Hindlimb muscle (tissue), 1 donor: ENCODE measurements at places on chromosomes 3 and 15.

DNA sequence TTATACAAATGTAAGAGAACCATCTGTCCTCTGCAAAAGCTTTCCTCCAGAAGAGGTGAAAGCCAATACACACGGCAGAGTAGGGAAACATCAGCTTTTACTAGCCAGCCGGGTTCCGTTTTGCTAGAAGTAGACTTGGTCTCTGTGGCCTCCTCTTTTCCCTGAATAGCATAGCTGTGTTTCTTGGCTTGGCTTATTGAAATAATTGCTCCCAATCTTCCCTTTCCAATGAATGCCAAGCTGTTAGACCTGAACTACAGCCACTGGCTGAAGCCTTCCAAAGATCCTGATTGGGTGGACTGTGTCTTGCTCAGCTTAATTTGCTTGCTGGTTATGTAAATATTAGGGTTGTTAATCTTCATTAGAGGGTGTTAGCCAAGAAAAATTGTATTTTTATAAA lies 157.8 kb upstream of the ROPN1 start:
- DNase-seq: no peak

DNA sequence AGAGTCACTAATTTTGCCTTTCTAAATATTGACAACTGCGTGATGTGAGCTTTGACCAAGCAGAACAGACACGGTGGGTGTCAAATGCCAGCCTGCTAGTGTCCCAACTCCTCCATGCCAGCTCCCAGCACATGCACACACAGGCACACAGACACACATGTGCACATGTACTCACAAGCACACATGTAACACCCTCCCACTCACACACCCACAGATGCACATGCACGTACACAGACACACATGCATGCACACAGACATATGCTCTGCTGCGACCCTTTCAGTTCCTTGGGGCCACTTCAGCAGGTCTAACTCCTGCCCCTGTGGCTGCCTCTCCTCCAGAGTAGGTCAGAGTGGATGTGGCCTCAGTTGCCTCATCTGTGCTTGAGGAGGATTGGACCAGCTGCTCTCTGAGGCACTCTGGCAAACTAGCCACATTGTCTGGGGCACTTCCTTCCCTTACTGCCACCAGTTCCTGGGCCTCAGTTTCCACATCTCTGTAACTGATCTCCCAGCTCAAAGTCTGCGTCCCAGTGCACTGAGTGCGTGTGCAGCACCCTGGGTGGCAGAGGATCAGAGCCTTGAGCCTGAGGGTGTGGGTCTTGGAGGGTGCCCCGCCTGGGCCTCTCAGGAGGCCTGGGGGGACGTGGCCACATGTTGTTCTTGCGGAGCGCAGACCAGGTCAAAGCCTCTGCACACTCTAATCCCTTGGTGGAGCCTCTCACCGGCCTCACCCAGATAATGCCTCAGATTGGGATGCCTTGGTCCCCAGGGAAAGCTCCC lies 55.0 kb upstream of the PRR23E start:
- no peak for DNase-seq

DNA sequence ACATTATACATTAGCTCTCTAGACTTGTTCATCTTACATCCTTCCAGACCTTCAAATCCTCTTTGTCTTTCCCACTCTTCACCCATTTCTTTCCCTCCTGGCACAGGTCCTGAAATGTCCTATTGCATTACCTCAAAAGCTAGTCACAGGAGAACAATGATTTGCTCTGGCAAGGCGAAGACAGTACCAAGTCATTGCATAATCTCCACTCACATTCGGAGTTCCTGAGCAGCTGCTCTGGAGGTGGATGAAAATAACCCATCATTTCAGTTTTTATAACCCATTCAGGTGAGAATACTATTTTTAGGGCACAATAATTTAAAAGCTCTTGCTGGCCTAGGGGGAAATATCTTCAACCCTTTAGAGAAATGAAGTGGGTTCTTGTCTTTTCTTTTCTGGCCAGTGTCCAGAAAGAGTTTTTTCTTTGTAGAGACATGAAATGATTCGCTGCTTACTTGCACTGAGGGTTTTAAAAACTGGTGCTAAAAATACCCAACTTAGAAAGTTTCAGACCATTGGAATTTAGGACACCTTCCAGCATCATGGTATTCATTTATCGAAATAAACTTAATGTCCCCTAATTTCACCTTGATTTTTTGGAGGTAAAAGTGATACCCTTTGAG lies 23.4 kb upstream of the DYNC1LI1 start:
- DNase-seq: no peak

DNA sequence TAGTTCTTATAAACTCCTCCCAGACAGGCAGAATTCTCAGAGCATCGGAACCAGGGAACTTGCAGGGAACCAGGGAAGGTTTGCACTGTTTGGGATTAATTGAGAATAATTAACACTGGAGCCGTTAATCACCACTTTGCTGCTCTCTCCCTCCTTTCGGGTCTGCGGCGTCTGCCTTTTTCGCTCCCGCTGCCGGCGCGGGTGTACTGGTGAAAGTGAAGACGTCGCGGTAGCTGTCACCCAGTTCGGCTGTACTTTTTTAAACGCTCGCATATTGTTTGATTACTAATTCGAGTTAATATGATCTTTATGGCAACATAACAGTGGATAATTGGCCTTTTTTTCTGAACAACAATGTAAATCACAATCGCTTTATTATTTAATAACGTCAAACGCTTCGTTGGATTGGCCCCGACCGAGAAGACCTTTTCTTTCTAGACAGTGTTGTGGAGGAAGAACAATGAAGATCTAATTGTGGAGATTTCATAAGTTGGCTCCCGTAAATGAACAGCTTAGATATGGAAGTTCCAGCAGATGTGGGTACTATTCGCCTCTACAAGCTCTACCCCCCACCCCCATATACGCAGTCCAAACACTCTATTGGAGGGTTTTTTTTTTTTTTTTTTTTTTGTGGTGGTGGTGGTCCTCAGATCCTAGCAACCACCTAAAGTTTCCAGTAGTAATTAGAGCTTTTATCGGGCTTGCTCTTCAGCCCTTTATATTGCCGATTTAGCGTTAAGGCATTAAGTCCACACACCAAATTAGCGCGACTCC lies 12.7 kb downstream of the SOX2 start:
- DNase-seq: no peak

DNA sequence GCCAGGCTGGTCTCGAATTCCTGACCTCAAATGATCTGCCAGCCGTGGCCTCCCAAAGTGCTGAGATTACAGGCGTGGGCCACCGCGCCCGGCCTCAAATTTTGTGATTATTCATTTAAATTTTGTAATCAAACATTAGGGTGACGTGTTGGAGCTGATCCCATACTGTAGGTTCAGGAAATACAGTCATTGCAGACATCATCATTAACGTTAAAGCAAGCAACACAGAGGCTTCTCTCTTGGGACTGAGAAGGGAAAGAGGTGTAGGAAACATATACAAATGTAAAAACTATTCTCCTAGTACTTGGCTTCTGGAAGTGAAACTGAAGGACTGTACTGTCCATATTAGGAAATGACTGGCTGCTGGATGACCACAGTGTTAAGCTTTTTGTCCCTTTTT lies 11.1 kb upstream of the ARID3B start:
- DNase-seq: no peak

DNA sequence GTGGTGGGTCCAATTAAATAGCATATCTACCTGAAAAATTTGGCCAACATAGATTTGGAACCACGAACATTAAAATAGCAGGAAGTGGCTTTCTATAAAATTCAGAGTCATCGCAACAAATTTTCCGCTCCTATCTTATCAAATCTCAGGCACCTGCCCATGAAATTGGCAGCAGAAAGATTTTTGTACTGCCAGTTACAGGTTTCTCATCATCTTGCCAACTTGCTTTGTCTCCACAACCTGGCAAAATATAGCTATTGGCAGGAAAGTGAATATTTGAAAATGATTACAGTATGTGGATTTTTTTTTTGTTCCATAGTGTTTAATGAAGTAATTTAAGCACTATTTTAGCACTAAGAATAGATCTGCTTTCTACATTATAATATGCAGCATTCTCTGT lies 161.6 kb upstream of the LRRC3B start:
- DNase-seq: no peak

DNA sequence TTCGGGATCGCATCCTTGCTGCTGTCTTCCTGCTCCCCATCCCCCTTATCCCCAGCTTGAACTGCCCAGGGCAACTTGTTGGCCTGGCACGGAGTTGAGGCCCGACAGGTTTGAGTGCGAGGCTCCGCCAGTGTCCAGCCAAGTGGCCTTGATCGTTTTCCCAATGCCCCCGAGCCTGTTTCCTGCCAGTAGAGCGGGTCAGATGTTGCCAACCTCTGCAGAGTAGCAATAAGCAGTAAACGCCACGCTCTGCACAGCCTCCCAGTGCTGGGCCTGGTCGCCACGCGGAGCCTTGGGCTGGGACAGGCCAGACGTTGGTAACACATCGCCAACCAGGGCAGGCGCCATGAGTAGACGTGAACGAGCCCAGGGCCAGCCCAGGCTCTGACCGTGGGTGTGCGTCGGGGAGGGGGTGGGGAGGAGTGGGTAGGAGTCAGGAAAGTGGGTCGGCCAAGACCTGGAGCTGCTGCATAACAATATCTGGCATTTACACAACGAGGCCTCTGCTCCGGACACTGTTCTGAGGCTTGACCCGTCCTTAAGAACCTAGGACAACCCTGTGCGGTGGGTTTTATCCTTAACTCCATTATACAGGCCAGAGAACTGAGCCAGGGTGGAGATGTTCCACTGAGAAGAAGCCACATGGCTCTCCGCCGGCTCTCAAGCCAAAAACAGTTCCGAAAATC lies 444 bp upstream of the ABHD14A start:
- DNase-seq: no peak

DNA sequence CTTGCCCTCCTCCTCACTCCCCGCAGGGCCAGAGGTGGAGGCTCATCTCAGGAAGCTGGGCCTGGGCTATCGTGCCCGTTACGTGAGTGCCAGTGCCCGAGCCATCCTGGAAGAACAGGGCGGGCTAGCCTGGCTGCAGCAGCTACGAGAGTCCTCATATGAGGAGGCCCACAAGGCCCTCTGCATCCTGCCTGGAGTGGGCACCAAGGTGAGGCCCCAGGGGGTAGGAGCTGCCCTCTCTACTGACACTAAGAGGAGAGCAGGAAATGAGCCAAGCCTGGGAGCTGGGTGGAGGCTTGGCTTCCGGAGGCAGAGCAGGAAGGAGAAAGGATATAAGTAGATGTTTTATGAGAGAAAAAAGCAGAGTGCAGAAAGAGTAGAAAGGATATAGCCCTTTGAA lies 4.9 kb downstream of the OGG1 start:
- no peak for DNase-seq

- DNase-seq: no peak
Measured at GRCh38 chr3:144437989-144438388, 466.4 kb downstream of the DIPK2A start.
